Cortex of kidney (tissue), 1 donor: ENCODE measurements at places on chromosomes 16 and 17.

GRCh38 chr16:1299012-1299867 is 10.2 kb upstream of the UBE2I start:
- no peak for DNase-seq

GRCh38 chr17:41965694-41966462 is 717 bp upstream of the CNP start:
- DNase-seq: no peak

GRCh38 chr17:42424991-42425610 is 2.0 kb upstream of the CAVIN1 start:
- no peak for DNase-seq

- DNase-seq: no peak
Measured at GRCh38 chr17:9985646-9986045, 80.6 kb upstream of the RCVRN start.

DNA sequence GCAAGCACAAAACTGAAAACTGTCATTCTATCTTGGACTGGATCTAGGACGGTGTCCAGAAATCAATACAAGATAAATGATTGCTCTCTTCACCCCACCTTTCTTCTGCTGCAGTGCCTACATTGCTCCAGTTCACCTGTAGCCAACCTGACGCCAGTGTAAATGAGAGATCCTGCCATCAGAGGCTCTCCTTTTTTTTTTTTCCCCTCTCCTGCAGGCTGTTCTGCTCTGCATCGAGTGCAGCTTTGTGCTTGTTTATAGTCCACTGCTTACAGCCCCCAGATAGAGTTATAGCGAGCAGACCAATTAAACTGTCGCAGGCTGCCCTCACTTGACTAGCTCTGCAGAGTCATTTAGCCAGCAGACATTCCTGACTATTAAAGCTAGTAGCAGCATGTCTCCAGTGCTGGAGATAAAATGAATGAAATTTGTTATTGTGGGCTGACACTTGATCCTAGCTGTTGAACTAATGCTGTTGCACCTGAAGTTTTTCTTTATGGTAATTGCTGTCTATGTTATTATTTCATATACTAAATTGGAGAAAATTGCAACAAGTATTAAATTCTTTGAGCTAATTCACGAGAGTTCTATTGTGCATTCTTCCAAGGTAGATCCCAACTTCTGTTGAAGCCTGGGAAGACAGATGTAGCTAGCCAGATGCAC is 257.1 kb downstream of the FTO start:
- no peak for DNase-seq
